ENCODE measurements at places on chromosomes 5 and 9.

GRCh38 chr5:147691130-147691529 is 91.4 kb downstream of the JAKMIP2 start:
- DNase-seq = no peak

DNA sequence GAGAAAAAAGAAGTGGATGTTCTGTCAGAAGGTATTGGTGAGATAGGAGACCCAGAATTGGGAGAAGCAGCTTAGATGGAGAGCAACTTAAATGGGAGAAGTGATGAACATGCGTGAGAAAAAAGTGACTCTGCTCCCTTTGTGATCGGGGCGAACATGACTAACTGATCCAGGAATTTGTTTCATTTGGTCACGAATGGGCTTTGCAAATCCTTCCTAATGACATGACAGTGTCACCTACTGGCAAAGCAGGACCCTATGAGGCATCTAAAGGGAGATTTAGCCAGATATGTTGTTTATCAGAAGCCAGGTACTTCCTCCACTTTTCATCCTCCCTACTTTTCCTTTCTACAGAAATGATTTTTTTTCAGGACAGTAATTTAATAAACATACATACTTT is 787.4 kb upstream of the RGMB start:
- no peak for DNase-seq

DNA sequence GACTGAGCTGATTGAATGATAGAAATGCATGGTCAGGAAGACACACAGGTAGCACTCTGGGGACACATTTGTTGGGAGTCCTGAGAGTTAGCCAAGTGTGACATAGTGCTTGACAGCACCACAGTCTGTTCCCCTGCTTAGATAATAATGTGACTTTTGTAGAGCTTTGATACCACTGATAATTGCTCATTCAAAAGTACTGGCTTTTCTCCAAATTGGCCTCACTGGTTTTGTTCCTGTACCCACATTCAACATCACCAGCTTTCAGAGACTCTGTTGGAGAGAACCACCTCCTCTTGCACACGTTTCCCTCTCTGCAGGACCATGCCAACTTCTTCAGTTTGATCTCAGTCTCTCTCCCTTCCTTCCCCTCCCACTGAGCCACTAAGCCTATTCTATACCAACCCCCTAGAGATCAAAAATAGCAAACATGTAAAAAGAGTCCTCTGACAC is 52.5 kb upstream of the IL7R start:
- peak; percentile 95 for DNase-seq

DNA sequence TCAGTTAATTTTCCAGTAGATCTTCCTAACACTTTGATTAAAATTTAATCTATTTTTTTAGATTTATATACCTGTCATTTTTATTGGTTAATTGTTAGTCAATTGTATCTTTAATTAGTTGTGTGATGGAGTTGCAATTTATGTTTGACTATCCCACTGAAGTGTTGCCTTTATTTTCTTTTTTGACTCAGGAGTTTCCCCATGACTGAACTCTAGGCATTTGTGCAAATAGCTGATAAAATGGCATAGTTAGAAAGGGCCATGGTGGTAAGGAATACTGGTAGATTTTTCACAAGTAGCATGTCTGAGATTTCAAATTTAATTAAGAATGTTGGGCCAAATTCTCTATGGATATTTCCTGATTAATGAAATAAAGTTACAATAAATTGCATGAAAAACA is 273.1 kb upstream of the DAB2 start:
- no peak for DNase-seq

DNA sequence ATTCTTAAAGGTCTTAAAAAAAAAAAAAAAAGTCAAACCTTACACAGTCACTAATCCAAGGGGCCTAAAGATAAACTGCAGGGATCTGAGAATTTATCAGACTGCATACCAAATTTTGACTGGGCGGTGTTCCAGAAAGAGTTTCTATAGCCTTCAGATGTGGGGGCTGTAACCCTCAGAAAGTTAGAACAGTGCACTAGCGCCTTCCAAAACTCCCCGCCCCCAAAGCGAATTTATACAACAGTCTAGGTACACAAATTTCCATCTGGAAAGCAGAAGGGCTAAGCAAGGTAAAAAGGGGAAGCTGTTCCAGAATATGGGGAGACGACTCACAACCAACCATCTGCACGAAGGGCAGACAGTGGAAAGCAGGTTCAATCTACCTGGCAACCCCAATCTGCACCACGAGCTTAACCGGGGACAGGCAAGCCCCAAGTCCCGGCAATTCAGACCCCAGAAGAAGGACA is 813 bp downstream of the ERMP1 start:
- DNase-seq = no peak

GRCh38 chr9:89434636-89435035 is 63.3 kb downstream of the SEMA4D start:
- no peak for DNase-seq

- no peak for DNase-seq
Observed at GRCh38 chr9:7103771-7104170, 346.0 kb downstream of the KDM4C start.
